ENCODE measurements at places on chromosomes 7 and 10. TPM values are rescaled to one million over a fixed set of nuclear protein-coding genes. Genes with fewer than 3 reads are reported as not detected.

- DNase-seq: no peak
Observed at GRCh38 chr10:17056781-17057428, 72.7 kb downstream of the CUBN start.

DNA sequence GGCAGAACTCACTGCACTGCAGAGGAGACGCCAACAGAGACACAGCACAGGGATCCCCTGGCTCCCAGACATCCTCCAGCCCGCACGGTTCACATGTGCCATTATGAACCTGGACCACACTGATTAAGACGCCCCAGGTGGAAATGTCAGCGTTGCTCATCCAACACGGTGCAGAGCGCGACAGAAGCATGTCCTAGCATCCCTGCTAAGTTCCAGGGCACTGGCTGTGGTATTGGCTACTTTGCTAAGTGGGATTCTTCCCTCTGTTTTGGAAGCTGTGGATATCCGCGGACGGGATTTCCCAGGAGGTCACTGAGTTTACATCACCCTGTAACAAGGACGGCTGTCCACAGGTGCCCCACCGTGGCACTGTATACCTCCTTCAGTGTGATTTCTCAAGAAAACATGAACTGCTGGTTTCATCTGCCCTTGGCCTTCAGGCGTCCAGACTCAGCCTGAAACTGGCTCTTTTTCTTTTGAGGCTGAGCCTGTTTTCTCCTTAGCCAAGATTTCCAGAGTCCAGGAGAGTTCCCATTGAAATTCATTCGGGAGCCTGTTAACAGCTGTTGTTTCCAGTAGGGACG is 324.0 kb downstream of the WDR37 start:
- DNase-seq: no peak

- no peak for DNase-seq
Observed at GRCh38 chr7:112056409-112056808, 149.8 kb downstream of the DOCK4 start.

DNA sequence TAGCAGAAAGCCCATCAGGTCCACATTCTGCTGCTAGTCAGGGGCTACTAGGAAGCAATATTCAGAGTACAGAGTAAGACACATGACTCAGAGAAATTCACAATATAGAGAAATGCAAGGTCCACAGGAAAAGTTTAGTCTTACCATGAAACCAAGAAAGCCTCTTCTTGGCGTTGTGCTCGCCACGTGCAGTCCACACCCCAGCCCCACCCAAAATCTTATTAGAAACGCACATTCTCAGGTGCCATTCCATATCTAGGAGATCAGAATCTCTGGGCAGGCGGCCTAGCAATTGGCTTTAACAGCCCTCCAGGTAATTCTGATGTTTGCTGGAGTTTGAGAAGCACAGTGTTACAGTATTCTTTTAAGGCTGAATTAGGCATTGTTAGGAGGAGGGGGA is 15.8 kb upstream of the SAR1A start:
- DNase-seq: no peak

- DNase-seq: no peak
Observed at GRCh38 chr10:99782447-99783286, at the start of gene ABCC2. Gene ABCC2 (plus strand): TSS chr10:99782640. CDS start chr10:99782845, 205 bp downstream.

DNA sequence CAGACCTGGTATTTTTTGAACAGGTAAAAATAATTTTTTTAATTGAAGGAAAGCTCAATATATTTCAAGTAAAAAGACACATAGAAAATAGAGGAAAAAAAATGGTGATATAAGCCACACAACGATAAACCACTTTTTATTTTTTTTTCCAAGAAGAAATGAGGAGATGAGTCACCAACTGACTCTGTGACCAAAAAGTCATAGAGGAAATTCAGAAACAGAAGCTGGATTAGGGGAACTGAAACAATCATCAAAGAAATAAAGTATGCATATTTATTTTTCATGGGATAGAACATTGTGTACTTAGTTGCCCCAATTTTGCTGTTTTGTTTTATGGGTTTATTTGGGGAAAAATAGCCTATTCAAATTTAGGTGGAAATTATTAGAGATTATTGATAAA is 176.8 kb upstream of the AGR3 start:
- DNase-seq: no peak

GRCh38 chr10:35460852-35461460 is 124.6 kb downstream of the CCNY start:
- DNase-seq: no peak

- DNase-seq: no peak
Observed at GRCh38 chr7:151461096-151461941, 21.4 kb upstream of the CRYGN start.

DNA sequence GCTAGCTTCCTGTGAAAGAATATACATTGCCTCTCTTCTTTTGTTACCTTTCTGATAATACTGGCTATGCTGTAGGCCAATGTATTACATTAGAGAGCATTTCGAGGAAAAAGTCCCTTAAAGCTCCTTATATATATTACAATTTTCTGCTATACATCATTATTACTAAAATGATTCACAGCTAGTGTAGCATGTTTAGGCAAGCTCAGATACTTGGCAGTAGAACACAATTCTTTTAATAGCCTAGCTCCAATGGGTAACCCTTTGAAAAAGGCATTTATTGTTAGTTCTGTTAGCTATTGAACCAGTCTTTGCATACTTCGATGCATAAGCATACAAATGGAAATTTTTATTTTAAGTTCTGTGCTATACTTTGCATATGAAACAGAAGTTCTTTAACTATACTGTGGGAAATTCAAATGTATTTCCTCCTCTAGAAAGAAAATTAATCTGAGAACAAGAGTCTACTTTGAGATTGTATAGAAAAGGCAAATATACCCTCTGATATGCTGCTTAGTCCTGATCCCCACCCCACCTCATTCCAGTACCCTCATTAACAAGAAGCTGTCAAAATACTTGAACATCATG is 55.6 kb upstream of the SKAP2 start:
- no peak for DNase-seq

Gene CDHR3
- 3.6 TPM for polyA plus RNA-seq

Gene CYP2C19
- polyA plus RNA-seq: not detected

Gene UPK3BL2
- polyA plus RNA-seq: 6.8 TPM

Gene LRRD1
- polyA plus RNA-seq: not detected

Gene DNAJB12
- polyA plus RNA-seq: 32.0 TPM

Gene HTR7
- polyA plus RNA-seq: not detected
